Ovary (tissue), 10 donors: ENCODE measurements at places on chromosomes 12 and 14. TPM values are rescaled to one million over a fixed set of nuclear protein-coding genes. Genes with fewer than 3 reads are reported as not detected.

Gene PRKD1
- 18.8 TPM for polyA plus RNA-seq

GRCh38 chr12:1919284-1919683 is 832 bp upstream of the CACNA2D4 start:
- H3K36me3 ChIP-seq, result no peaks in the 10 kb centered on the region
- H3K27me3 ChIP-seq, result no peaks in the 10 kb centered on the region

DNA sequence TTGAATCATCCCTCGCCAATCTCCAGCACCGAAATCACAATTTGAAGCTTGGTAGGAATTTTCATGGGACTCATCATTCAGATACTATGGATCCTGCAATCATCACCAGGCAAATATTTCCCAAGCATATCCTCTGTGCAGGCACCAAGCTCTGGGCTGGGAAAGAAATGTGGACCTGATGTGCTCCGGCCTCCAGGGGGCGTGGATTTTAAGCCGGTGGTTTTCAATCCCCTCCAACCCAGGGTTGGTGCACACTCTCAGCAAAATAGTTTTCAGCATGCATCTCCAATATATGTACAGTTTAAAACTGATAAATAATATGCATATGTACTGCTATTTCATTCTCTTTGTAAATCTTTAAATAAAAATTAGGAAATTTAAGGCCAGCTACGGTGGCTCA is 98.9 kb downstream of the RBM19 start:
- no peaks in the 10 kb centered on the region for H3K27me3 ChIP-seq
- DNase-seq, result no peak
- H3K27ac ChIP-seq, result no peak overlapping the region
- H3K36me3 ChIP-seq, result no peaks in the 10 kb centered on the region
- no peak overlapping the region for H3K4me3 ChIP-seq
- H3K4me1 ChIP-seq, result no peaks in the 10 kb centered on the region

GRCh38 chr12:125228519-125229260 is 163.5 kb downstream of the AACS start:
- no peak overlapping the region for H3K27ac ChIP-seq
- H3K4me1 ChIP-seq, result no peaks in the 10 kb centered on the region
- H3K36me3 ChIP-seq, result no peaks in the 10 kb centered on the region
- no peak for DNase-seq
